ENCODE measurements at places on chromosomes 6 and 20.

- no peak for DNase-seq
These were observed 72.3 kb downstream of the MRPL14 start for GRCh38 chr6:44054721-44055559.

- DNase-seq, result no peak
These were observed 4.6 kb downstream of the TFEB start for GRCh38 chr6:41730531-41731436.

- no peak for DNase-seq
These were observed 109.7 kb upstream of the NAA20 start for GRCh38 chr20:19907326-19908056.

- DNase-seq, result no peak
These were observed 11.4 kb upstream of the ZBTB9 start for GRCh38 chr6:33443025-33443424.

DNA sequence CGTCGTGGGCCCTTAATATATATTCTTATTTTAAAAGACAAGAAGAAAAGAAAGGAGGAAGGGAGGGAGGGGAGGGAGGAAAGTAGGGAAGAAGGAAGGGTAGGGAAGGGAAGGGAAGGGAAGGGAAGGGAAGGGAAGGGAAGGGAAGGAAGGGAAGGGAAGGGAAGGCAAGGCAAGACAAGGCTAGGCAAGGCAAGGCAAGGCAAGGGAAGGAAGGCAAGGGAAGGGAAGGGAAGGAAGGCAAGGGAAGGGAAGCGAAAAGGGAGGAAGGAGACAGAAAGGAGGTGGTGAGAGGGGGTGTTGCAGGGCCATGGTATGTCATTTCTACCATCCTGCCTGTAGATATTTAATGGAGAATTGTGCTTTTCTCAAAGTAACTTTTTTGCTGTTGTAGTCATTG, 83.9 kb upstream of the BTBD3 start:
- DNase-seq, result no peak

DNA sequence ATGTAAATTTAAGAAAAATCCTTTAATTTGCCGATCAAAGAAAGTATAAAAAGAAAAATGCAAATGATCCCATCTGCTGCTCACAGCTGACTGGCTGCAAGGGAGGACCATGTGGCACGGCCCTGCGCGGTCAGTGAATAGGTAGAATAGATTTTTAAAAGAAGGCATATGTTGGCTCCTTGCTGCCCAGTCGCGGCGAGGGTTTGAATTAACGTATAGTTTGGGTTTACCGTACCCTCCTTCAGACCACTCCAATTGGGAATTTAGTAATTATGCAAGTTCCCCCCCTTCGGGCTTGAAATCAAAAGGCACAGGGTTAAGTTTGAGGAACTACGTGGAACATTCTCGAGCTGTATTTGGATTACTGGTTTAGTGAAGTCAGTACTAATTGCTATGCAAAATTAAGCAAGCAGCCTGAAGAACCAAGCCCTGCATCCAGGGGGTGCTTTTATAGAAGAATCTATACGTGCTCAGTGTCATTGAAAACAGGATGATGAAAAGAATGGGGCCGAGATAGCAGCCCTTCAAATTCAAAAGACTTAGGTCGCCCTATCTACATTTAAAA, 1.1 kb upstream of the BEND3 start:
- no peak for DNase-seq

GRCh38 chr6:170464524-170464979, 88.6 kb downstream of the PSMB1 start:
- peak; percentile 19 for DNase-seq

DNA sequence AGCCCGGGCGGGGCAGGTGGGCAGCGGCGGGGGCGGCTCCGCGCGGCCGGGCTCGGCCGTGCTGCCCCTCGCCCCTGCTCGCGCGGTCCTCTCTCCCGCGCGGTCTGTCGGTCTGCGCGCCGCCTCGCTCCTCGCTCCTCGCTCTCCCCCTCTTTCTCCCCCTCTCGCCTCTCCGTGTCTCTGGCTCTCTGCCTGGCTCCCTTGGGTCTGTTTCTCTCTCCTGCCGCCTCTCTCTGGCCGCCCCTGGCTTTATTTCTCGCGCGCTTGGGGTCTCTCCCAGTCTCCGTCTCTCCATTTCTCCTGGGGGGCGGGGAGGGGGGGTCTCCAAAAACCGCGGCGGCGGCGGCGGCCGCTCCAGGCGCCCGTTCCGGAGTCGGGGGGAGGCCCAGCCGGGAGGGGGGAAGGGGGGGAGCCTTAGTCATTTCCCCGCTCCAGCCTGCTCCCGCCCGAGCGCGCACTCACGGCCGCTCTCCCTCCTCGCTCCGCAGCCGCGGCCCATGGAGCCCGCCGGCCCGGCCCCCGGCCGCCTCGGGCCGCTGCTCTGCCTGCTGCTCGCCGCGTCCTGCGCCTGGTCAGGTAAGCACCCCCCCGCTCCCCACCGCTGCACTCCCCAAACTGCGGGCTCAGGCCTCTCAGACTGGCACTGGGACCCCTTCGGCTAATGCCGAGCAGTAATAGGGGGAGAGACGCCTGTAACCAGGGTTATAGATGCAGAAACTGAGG, at the start of gene SIRPA:
SIRPA (plus strand) TSS at position 457 of the 723 bp plus-strand sequence; CDS start at position 498, 41 bp downstream.
- no peak for DNase-seq

DNA sequence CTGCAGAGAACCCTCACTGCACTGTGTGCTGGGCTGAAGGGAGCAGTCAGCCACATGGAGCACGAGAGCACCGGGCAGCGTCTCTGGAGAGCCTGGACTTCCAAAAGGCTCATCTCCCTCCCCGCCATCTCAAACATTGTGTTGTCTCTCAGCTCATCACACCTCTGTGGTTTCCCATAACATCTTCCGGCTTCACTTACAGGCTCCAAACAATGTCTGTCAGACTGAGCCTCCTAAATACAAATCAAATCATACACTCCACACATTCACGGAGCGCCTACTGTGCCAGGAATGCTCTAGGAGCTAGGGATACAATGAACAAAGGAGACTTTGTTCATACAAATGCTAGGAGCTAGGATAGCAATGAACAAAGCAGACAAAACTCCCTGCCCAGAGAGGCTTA, 398.0 kb downstream of the RNGTT start:
- DNase-seq, result no peak

- DNase-seq, result no peak
These were observed 29.3 kb upstream of the PRDM1 start for GRCh38 chr6:106056746-106057390.

GRCh38 chr6:156533872-156534524, 243.2 kb upstream of the ARID1B start:
- DNase-seq, result no peak

DNA sequence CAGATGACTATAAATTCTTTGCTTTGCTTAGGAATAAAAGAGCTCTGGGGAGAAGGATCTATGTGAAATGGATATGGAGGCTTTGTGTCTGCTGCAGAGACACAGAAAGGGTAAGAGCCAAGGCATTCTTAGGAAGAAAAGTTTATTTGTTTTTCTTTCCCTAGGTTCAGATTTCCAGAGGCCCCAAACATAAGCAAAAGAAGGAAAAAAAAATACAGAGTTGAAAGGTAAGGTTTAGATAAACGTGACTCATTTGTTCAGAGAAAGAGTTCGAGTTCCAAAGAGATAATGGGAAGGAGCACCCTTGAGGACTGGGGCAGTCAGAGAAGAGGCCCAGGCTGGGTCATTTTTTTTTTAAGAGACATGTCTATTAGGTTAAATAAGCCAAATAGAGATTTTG, 27.4 kb upstream of the BMP5 start:
- no peak for DNase-seq

DNA sequence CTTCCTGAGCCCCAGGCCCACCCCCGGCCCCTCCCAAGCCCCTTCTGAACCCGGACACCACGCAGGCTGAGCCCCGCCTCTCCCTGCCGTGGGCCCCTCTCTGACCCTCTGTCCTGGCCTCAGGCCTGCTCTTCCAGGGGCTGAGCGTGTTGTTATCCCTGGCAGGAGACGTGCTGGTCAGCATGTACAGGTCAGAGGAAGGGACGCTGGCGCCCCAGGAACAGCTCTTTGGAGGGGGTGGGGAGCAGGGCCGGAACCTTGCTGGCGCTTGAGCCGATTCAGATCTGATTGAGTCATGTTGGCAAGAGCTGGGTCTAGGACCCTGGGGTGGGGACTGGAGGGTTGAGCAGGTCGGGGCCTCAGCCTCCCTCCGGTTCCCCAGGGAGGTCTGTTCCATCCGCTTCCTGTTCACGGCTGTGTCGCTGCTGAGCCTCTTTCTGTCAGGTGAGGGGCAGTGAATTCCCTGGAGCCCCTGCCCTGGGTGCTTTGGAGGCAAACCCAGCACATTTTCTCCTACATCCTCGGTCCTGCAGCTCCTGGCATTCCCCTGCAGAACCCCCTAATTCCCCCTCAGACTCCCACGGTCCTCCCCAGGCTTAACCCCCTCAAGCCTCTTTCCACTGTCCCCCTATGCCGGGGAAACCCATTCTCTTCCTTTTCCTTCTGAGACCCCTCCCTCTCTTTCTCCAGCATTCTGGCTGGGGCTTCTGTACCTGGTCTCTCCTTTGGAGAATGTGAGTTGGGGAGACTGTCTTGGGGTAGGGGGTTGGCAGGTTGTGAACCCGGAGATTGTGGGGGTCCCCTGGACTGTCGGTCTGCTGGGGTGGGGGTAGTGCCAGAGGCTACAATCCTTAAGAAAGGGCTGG, 2.0 kb downstream of the SPAG4 start:
- peak; percentile 42 for DNase-seq

- DNase-seq, result no peak
These were observed 3.2 kb upstream of the SMPDL3A start for GRCh38 chr6:122785891-122786290.

DNA sequence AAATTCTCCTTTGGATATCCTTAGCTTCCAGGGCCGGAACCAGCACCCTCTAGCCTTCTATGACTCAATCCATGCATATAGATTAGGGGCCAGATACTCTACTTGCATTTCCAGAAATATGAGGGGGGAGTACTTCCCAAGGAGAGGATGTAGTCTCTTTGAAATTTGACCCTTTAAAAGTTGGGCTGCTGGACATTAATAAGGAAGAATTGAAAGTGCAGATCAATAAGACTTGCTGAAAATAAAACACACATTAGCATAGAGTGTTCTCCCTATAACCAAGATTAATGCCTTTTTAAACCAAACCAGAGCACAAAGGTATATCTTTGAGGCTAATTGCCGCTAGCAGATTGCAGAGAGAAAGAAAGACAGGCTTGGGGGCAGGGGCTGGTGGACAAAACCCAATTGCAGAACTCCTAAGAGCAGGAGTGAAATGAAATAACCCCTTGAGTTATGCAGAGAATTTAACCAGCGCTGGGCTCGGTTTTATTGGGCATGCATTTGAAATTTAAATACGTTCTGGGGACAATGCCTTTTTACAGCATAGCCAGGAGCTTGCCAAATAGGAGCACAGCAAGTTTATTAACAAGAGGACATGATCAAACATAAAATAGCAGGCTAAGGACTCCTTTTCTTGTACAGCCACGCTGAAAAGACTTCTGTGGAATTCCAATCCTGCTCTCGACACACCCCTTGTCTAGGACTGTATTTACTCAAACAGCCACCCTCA, 108.2 kb upstream of the SALL4 start:
- DNase-seq, result no peak

GRCh38 chr6:5747379-5747778, 259.3 kb downstream of the NRN1 start:
- no peak for DNase-seq

DNA sequence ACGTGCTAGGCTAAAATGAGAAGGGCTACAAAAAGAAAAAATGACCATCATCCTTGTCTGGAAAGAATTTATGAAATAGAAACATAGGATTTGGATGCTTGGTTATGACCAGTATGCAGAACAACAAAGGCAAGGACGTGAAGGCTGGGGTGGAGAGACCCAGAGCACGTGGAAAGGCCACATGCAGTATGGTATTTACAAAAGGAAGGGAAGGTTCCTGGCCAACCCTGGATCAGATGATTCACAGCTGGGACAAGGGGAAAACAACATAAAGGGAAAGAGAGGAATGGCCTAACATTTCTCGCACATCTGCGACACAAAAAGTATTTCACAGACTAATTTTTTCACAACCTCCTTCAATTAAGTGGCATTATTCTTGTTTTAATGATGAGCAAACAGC, 8.2 kb downstream of the STX7 start:
- no peak for DNase-seq

- DNase-seq, result no peak
These were observed 4.7 kb upstream of the RRAGD start for GRCh38 chr6:89416796-89417195.

Data from CD4-positive, alpha-beta T cell treated with Interferon gamma for 1 hour (primary cell).